NCI-H2107 (cell line): ENCODE measurements at places on chromosomes 11 and 22.

GRCh38 chr11:7246179-7246578, 5.5 kb upstream of the SYT9 start:
- no peak for DNase-seq

GRCh38 chr11:80512491-80512890, 1071.7 kb upstream of the TENM4 start:
- DNase-seq, result no peak

- DNase-seq, result no peak
Measured at GRCh38 chr22:45207981-45208664, 32.6 kb downstream of the KIAA0930 start.

DNA sequence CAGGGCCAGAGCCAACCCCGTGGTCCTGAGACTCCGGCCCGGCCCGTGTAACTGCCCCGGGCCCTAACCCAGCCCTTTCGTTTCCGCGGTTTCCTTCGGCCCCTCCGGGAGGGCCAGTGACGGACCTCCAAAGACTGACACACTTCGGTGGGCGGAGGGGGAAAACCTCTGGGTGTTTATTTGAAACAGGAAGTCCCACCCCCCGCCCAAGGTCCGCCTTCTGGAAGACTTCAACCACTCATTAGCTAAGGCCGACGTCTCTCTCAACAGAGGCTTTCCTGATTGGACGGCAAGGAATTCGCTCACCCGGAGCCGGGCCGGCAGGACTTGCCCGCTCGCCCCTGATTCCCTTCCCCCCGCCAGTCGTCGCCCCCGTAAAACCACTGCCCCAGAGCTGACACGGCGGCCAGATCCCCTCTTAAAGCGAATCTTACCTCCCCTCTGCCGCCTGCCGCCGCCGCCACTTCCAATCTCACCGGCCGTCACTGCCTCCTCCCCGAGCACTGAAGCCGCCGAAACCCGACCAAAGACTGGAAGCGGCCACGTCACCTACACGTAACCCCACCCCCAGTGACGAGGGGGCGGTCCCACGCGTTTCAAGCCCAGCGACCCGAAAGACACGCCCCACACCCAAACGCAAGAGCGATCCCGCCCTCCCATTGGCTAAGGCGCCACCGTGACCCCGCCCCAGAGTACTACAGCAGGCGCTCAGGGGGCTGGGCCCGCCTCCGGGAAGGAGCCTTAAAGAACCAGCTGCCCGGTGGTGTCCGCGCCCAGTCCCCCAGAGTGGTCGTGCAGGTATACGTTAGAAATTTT, at the start of gene STX5:
TSS of gene STX5 (minus strand) at position 532 of the 816 bp plus-strand sequence. CDS start 808 bp downstream, outside the sequence.
- DNase-seq, result peak; percentile 96

GRCh38 chr11:107821199-107821927, 37.2 kb downstream of the SLC35F2 start:
- DNase-seq, result no peak

DNA sequence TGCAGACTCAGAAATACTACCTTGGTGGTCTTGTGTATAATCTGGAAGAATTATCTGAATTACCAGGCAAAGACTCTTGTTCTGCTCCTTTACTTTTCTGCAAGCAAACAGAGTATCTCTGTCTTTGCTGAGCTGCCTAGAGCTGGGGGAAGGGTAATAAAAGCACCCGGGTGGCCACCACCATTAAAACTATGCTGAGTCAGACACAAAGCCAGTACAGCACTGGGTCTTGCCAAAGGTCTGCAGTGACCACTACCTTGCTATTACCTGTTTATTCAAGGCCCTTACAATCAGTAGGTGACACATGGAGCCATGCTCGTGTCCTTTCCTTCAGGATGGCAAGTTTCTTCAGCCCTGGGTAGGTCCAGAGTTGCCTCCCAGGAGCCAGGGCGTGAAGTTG, 420.6 kb upstream of the CNTN5 start:
- DNase-seq, result no peak

GRCh38 chr11:110982214-110982613, 263.3 kb upstream of the POU2AF2 start:
- no peak for DNase-seq

- DNase-seq, result no peak
Measured at GRCh38 chr22:41983513-41984405, 14.5 kb downstream of the SEPTIN3 start.

DNA sequence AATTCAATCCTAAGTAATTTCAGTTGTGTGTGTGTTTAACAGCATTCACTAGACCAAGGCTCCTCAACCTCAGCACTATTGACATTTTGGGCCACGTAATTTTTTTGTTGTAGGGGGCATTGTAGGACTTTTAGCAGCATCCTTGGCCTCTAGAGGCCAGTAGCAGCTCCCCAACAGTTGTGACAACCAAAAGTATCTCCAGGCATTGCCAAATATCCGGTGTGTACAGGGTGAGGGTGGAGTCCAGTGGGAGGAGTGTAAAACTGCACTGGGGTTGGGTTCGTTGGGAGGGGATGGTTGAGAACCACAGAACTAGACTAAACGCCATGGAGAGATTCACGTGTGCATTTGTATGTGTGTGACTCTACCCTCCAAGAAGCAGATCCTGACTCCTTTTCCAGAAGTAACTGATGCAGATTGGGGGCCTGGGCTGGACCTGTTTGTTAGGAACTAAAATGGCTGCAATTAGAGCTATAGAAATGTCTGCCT, 5.9 kb upstream of the PHF21A start:
- DNase-seq, result no peak

GRCh38 chr22:37498289-37498909, 12.2 kb upstream of the MFNG start:
- DNase-seq, result no peak

- peak; percentile 51 for DNase-seq
Measured at GRCh38 chr11:1882265-1883238, 9.1 kb downstream of the PRR33 start.

GRCh38 chr22:45045208-45045607, 35.4 kb upstream of the PHF21B start:
- no peak for DNase-seq
